GM12878 (cell line): ENCODE measurements at places on chromosomes 5 and 9. TPM values are rescaled to one million over a fixed set of nuclear protein-coding genes. Genes with fewer than 3 reads are reported as not detected.
A peak's percentile ranks its signal among the peaks of the same experiment; 100 is the strongest.

DNA sequence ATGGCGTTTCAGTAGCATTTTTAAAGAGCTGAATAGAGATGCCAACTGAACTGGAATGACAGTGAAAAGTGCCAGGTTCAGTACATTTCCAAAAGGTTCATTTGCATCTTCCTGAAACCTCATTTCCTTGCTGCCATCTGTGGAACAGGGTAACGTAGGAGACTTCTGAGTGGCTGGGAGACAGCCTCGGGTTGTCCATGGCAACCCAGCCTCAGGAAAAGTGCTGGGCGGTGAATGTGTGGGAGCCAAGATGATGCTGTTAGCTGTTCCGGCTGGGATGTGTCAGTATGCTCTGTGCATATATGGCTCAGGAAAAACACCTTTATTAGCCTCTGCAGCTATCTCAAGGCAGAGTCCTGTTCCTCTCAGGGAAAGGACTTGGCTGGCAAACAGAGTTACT is 87.5 kb downstream of the KLHL3 start:
- peaks cover 5% of the 10 kb centered on the region; the same call in 1 of the 2 replicates for H3K36me3 ChIP-seq
- DNase-seq = no peak
- H3K4me3 ChIP-seq = no peak overlapping the region
- H3K27ac ChIP-seq = no peak overlapping the region
- H3K27me3 ChIP-seq = no peaks in the 10 kb centered on the region
- no peaks in the 10 kb centered on the region for H3K4me1 ChIP-seq

DNA sequence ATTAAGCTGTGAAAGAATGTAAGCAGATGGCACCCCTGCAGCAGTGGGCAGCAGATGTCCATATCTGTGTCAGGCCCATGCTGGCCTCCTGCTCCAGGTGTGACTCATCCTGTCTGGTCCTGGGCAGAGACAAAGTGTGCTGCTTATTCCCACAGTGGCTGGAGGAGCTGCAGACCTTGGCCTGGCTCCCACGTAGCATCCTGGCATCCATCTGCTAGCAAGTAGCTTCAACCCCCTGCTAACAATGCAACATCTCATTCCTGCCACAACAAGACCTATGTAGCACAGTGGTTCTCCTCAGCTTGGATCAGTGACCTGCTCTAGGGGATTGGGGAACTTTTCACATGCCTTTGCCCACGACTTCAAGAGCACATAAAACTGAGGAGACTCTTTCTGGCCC is 126.4 kb upstream of the SLC12A2 start:
- no peaks in the 10 kb centered on the region for H3K4me1 ChIP-seq
- no peak for DNase-seq
- H3K27ac ChIP-seq = no peak overlapping the region
- no peak overlapping the region for H3K4me3 ChIP-seq
- no peaks in the 10 kb centered on the region for H3K27me3 ChIP-seq

DNA sequence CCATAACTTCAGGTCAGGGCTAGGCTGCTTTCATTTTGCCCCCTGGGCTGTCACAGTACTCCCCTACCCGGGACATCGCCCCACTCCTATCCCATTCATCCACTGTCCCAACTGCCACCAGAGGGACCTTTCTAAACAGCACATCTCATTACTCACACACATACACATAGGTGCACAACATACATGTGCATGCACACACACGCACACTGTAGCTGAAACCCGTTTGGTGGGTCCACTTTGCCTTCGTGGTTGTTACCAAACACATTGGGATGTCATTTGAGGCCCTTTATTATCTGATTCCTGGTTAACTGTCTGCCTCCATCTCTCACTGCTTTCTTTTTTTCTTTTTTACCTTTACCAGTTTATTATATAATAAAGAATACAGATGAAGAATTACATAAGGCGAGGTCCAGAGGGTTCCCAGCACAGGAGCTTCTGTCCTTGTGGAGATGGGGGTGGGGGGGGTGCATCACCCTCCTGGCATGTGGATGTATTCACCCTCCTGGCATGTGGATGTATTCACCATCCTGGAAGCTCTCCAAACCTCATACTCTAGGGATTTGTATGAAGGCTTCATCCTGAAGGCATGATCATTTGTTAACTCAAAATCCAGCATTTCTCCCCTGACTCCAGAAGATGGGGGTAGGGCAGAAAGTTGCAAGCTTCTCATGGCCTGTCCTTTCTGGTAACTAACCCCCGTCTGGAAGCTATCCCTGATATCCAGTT is 186.0 kb downstream of the GOLPH3 start:
- no peak overlapping the region for H3K4me3 ChIP-seq
- DNase-seq = no peak
- H3K4me1 ChIP-seq = peaks cover 7% of the 10 kb centered on the region
- H3K27me3 ChIP-seq = no peaks in the 10 kb centered on the region; the same call in none of the 2 replicates
- no peaks in the 10 kb centered on the region for H3K36me3 ChIP-seq

GRCh38 chr9:136659861-136660784 is 2.6 kb upstream of the EGFL7 start:
- no peak overlapping the region for H3K27ac ChIP-seq
- H3K4me3 ChIP-seq = no peak overlapping the region
- H3K27me3 ChIP-seq = peaks cover 24% of the 10 kb centered on the region
- no peaks in the 10 kb centered on the region for H3K36me3 ChIP-seq

DNA sequence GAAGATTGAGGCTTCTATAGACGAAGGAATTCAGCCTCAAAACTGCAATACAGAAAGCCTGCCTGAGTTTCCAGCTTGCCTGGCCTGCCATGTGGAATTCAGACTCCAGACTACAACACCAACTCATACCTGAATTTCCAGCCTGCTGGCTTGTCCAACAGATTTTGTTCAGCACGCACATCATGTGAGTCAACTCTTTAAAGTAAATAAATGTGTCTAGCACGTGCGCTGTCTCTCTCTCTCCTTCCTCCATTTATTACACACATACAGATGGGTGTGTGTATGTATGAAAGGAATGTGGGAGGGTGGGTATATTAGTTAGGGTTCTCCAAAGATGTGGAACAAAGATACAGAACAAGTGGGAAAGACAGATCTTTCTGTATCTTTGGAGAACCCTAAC is 82.4 kb upstream of the TAS2R1 start:
- H3K36me3 ChIP-seq = no peaks in the 10 kb centered on the region
- no peak overlapping the region for H3K4me3 ChIP-seq
- no peak for DNase-seq
- no peak overlapping the region for H3K27ac ChIP-seq
- no peaks in the 10 kb centered on the region; the same call in 1 of the 2 replicates for H3K4me1 ChIP-seq
- H3K27me3 ChIP-seq = no peaks in the 10 kb centered on the region

GRCh38 chr9:92482329-92482728 is at the start of gene ASPN:
Gene ASPN, minus strand, starts transcription at chr9:92482506.
- peaks cover 5% of the 10 kb centered on the region; the same call in 1 of the 2 replicates for H3K4me1 ChIP-seq
- DNase-seq = no peak
- no peaks in the 10 kb centered on the region for H3K36me3 ChIP-seq
- H3K27ac ChIP-seq = no peak within 1 kb of the TSS
- H3K4me3 ChIP-seq = no peak within 1 kb of the TSS

DNA sequence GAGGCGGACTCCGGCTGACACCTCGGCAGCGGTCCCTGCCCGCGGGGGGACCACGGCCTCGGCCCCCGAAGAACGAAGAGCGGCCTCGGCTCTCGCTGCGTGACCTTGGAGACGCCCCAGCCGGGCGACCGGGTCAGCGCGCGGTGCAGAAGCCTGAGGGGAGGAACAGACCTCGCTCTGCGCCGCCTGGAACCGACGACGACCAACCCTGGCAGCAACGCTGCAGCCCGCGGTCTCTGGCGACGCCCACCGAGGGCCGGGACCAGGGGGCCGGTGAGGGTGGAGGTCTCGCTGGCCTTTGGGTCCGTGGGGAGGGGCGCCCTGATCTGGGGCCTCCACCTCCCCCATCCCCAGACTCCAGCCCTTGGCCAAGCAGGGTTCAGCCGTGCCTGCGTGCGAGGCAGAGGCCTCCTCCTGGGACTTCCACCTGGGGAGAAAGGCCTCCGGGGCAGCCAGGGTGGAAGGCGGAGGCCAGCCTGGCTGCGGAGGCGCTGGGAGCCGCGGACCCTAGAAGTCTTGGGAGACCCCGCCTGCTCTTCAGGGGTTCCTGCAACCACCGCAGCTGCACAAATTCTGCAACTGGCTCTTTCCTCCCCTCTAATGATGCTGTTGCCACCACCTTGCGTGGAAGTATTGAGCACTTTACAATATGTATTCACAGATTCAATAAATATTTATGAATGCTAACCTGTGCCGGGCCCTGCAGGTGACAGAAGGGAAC is 44.3 kb upstream of the SLC12A7 start:
- no peaks in the 10 kb centered on the region for H3K36me3 ChIP-seq
- no peak overlapping the region for H3K4me3 ChIP-seq
- H3K4me1 ChIP-seq = no peaks in the 10 kb centered on the region
- H3K27me3 ChIP-seq = no peaks in the 10 kb centered on the region; the same call in 1 of the 2 replicates

DNA sequence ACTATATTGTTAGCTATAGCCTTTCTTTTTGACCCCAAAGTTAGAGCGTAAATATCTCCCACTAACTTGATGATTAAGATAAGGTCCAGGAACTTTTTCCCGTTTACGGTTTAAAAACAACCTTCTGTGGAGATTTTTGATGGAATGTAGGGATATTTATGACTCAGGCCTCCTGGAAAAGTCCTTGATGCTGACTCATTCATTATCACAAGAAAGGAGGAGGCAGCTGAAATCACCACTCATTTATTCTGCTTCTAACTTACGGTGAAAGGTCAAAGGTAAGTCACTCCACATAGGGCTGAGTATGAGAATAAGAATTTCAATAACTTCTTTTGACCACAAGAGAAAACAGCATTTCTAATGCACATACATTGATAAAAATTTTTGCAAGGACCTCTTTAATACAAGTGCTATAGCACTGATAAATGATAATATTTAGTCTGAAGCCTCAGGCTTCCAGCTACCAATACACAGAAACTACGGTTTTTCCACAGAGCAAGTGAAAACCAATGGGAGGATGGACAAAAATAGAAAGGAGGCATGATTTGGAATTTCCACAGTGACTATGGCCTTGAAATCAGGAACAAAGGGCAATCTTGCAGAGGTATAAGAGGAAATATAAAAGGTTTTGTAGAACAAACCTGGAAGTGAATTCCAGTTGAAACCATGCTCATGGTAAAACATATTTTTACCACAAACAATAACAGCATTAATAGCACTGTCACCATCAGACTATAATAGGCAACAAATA is 146.5 kb downstream of the PPP2R2B start:
- no peak overlapping the region for H3K4me3 ChIP-seq
- H3K27me3 ChIP-seq = no peaks in the 10 kb centered on the region
- H3K36me3 ChIP-seq = no peaks in the 10 kb centered on the region
- no peak overlapping the region for H3K27ac ChIP-seq
- H3K4me1 ChIP-seq = no peaks in the 10 kb centered on the region

DNA sequence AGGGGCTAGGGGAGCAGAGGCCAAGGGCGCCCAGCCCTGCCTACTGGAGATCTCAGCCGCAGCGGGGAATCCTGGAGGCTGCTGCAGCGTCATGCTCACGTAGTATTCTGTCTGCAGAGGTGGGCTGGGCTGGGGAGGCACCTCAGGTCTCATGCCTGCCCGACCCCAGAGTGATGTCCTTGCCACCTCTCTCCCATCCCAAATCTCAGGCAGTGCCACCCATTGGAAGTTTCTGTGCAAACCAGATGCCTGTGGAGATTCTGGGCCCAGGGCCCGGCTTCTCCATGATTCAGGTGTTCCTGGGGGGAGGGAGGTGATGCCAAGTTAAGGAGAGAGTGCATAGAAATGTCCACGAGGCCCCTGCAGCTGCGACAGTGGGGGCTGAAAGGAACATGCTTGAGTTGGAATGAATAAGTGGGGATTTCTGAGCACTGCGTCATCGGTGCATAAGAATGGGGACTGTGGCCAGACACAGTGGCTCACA is 72.0 kb downstream of the ANKRD33B start:
- no peaks in the 10 kb centered on the region for H3K27me3 ChIP-seq
- H3K4me3 ChIP-seq = peak overlapping the region; percentile 51
- H3K27ac ChIP-seq = peak overlapping the region; percentile 93
- no peak for DNase-seq
- peaks cover 53% of the 10 kb centered on the region for H3K4me1 ChIP-seq
- peaks cover 19% of the 10 kb centered on the region for H3K36me3 ChIP-seq

DNA sequence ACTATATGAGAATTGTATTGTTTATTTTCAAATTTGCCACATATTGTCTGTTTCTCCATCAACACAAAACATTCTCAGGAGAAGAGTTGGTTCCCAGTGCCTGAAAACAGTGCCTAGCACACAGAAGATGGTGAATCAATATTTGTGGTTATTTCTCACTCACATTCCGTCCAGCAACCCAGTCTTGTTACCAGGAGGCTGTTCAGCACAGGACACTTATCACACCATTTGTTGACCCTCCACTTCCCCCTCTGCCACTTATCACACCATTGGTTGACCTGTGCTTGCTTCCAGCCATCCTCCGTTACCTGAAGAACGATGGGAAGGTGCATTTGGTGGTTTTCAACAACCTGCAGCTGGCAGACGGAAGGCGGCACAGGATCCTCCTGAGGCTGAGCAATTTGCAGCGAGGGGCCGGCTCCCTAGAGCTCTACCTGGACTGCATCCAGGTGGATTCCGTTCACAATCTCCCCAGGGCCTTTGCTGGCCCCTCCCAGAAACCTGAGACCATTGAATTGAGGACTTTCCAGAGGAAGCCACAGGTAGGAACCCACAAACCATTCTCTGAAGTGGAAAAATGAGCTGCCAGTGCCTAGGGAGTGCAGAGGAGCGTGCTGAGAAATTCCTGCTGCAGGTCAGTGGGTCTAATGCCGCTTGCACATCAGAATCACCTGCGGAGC is 20.5 kb downstream of the THBS4 start:
- H3K4me3 ChIP-seq = no peak overlapping the region
- no peaks in the 10 kb centered on the region for H3K36me3 ChIP-seq
- H3K27me3 ChIP-seq = no peaks in the 10 kb centered on the region; the same call in 1 of the 2 replicates
- no peak overlapping the region for H3K27ac ChIP-seq
- no peak for DNase-seq

- no peaks in the 10 kb centered on the region for H3K27me3 ChIP-seq
- no peaks in the 10 kb centered on the region for H3K4me1 ChIP-seq
- no peak for DNase-seq
These were observed 500.0 kb downstream of the SPATA31D1 start for GRCh38 chr9:82488313-82489200.

DNA sequence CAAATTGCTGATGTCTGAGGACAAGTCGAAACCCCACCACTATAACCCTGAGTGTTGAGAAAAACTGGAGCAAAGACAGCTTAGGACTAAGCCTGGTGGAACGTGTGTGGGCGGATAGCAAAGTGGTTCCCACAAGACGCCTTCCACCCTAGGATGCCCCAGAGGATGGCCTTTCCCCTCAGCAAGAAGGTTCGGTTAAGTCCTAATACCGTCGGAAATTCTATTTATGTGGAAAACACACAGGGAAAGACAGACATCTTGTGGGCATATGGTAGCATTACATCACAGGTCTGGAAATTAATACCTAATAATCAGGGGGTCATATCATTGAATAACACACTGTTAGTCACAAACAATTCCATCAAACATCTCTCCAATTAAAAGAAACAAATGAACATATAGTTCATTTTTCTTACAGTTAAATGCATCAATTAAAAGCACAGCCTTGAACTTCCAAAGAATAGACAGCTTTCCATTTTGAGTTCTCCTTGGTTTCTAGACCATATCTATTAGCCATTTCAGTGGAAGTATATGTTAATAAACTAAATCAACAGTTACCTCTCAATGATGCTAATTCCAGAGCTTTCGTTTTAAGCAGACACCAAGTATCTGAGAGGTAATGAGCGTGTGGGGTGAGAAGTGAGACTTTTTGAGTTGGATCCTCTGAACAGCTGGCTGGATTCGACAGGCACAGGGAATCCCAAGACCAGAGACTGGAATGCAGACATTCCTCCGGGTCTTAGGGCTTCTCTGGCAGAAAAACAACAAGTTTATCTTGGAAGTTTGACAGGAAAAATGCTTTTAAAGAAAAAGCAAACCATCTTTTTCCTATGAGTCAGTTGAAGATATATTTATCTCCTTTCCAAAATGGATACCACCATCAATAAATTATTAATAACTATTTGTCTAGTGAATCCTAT is 2.9 kb upstream of the ICE1 start:
- no peaks in the 10 kb centered on the region for H3K36me3 ChIP-seq
- H3K4me3 ChIP-seq = no peak overlapping the region
- no peak overlapping the region; the same call in 1 of the 2 replicates for H3K27ac ChIP-seq
- no peaks in the 10 kb centered on the region for H3K27me3 ChIP-seq
- H3K4me1 ChIP-seq = peaks cover 27% of the 10 kb centered on the region

Gene PHAX
- 86.3 and 90.4 TPM in 2 replicates for polyA plus RNA-seq
